Sigmoid colon (tissue), 7 donors: ENCODE measurements at places on chromosomes 5 and 9. TPM values are rescaled to one million over a fixed set of nuclear protein-coding genes. Genes with fewer than 3 reads are reported as not detected.

DNA sequence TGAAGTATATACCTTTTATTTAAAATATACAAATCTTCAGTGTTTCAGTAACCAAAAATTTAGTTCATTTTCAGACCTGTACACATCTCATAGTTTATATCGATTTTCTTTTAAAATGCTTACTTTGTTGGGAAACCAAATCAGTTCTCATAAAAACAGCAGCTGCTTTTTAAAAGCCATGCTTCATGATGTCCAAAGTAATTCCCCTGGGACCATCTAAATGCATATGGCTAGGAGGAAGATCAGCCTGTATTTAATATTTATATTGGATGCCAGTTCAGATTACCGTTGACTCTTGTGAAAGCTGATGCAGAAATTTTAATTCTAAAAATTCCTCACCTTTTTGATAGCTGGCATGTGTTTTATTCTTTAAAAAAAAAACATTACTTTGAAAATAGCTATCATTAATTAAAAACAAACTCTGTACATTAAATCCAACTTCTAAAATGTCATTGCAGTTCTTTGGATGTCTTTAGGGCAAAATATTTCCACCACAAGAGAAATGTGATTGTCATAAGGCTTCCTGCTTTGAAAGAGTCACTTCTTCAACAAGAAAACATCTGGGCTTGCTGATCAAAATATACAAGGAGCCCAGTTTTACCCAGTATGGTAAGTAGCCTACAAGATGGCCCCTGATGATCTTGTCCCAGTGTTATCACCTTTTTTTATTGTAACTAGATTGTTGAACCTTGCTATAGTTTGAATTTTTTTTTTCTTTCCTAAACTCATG lies 1242.9 kb upstream of the CDH6 start:
- H3K4me3 ChIP-seq, result no peak overlapping the region
- no peaks in the 10 kb centered on the region for H3K4me1 ChIP-seq
- H3K27me3 ChIP-seq, result no peaks in the 10 kb centered on the region

- peaks cover 20% of the 10 kb centered on the region for H3K27me3 ChIP-seq
- no peaks in the 10 kb centered on the region for H3K36me3 ChIP-seq
- H3K4me3 ChIP-seq, result no peak overlapping the region
Measured at GRCh38 chr9:97794666-97795065, 58.4 kb upstream of the FOXE1 start.

DNA sequence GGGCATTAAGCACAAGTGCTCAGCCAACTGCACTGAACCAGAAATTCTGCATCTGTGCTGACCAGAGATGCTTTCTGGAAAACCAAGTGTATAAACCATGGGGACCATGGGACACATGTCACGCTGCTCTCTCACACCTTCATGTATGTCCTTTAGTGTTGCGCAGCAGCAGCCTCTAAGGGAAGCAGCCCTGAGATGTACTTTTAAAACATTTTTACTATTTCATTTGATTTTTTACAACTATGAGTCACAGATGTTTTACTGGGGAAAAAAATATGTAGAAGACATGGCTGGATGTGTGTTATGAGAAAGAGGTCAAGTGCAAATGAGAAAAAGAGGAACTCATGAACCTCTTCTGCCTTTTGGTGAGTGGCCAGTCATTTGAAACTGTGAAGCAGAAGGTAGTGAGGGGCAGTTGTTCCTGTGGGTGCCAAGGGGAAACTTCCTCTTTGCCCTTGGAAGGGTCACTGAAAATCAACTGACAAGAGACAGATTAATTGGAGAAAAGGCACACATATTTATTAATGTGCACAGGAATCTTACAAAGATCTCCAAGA lies 31.4 kb upstream of the SYK start:
- no peak overlapping the region for H3K27ac ChIP-seq
- no peaks in the 10 kb centered on the region for H3K4me1 ChIP-seq
- no peaks in the 10 kb centered on the region for H3K27me3 ChIP-seq

DNA sequence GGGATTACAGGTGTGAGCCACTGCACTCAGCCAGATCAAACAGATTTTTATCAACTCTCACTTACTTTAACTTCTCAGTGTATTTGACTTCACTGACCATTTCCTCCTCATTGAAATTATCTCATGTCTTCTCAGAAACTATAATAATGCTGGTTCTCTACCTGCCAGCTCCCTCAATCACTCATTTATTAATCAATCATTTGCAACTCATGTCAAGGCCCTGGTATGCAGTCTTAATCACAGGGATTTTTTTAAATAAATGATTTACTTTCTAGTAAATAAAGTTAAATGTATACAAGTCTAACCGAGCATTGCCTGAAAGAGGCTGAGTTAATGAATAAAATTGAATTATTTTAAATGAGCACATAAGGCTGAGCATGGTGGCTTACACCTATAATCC lies 63.3 kb downstream of the PLPP1 start:
- H3K4me1 ChIP-seq, result peaks cover 30% of the 10 kb centered on the region
- no peak overlapping the region for H3K4me3 ChIP-seq
- H3K36me3 ChIP-seq, result no peaks in the 10 kb centered on the region
- no peak for DNase-seq
- H3K27ac ChIP-seq, result no peak overlapping the region

- no peaks in the 10 kb centered on the region for H3K27me3 ChIP-seq
- peaks cover 42% of the 10 kb centered on the region for H3K36me3 ChIP-seq
- H3K4me1 ChIP-seq, result no peaks in the 10 kb centered on the region
- H3K27ac ChIP-seq, result no peak overlapping the region
- DNase-seq, result no peak
- H3K4me3 ChIP-seq, result no peak overlapping the region
Measured at GRCh38 chr5:150394912-150395687, 17.6 kb downstream of the CD74 start.

- no peak overlapping the region for H3K4me3 ChIP-seq
- H3K36me3 ChIP-seq, result peaks cover 8% of the 10 kb centered on the region
- no peak for DNase-seq
- H3K27ac ChIP-seq, result no peak overlapping the region
Measured at GRCh38 chr9:99235926-99236634, 14.0 kb downstream of the SEC61B start.

- H3K27ac ChIP-seq, result peak overlapping the region; percentile 11
- DNase-seq, result no peak
- no peaks in the 10 kb centered on the region for H3K36me3 ChIP-seq
- no peak overlapping the region for H3K4me3 ChIP-seq
Measured at GRCh38 chr5:57598756-57599155, 116.1 kb upstream of the ACTBL2 start.

DNA sequence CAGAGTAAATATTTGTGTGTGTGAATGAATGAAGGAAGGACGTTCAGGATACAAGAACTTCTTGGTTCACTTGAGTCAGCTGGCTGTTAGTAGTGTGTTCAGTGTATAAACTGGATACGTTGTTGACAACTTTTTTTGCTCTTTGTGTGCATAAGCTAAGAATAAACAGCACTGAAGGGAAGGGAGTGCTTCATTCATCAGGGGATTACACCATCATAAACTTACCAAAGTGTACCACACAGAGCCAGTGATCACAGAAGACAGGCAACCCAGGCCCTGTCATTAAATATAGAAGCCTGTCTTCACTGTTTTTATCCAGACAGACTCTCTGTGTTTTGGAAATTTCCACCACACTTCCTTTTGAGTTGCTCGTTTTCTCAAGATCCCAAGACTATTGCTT lies 55.5 kb upstream of the MEF2C start:
- peaks cover 34% of the 10 kb centered on the region for H3K4me1 ChIP-seq
- no peak for DNase-seq
- no peaks in the 10 kb centered on the region for H3K36me3 ChIP-seq
- H3K27me3 ChIP-seq, result no peaks in the 10 kb centered on the region
- no peak overlapping the region for H3K27ac ChIP-seq

GRCh38 chr5:108727651-108728565 lies 19.8 kb upstream of the FER start:
- peak overlapping the region; percentile 88 for H3K27ac ChIP-seq
- H3K4me1 ChIP-seq, result peaks cover 8% of the 10 kb centered on the region
- no peaks in the 10 kb centered on the region for H3K27me3 ChIP-seq
- DNase-seq, result peak; percentile 96
- no peaks in the 10 kb centered on the region for H3K36me3 ChIP-seq

Gene OR13J1
- total RNA-seq, result not detected

Gene DNAH5
- 0.41 TPM for total RNA-seq

Gene SPINK4
- not detected for total RNA-seq

Gene PTGR1
- 61.1 TPM for total RNA-seq
